RWPE2 (cell line): ENCODE measurements at places on chromosomes 12 and 14.

DNA sequence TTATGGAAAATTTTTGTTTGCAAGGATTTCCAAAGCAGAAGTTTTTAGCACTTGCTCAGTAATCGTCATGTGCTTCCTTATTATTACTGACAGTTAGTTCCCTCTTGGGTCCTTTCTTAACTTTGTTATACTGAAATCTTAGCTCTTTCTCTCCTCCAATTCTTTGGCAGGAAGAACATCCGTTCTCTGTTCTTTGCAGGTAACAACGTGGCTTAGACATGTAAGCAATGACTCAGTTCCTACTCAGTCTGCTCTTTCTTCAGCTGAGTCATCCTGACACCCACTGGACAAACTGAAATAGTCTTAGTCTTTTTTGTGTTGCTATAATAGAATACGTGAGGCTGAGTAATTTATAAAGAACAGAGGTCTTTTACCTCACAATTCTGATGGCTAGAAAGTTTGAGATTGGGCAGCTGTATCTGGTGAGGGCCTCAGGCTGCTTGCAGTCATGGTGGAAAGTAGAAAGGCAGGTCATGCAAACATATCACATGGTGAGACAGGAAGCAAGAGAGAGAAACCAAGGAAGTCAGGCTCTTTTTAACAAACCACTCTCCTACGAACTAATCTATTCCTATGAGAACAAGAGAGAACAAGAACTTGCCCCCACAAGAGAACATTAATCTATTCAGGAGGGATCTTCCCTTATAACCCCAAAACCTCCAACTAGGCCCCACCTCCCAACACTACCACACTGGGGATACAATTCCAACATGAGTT is 49.2 kb downstream of the TESPA1 start:
- DNase-seq, result no peak

DNA sequence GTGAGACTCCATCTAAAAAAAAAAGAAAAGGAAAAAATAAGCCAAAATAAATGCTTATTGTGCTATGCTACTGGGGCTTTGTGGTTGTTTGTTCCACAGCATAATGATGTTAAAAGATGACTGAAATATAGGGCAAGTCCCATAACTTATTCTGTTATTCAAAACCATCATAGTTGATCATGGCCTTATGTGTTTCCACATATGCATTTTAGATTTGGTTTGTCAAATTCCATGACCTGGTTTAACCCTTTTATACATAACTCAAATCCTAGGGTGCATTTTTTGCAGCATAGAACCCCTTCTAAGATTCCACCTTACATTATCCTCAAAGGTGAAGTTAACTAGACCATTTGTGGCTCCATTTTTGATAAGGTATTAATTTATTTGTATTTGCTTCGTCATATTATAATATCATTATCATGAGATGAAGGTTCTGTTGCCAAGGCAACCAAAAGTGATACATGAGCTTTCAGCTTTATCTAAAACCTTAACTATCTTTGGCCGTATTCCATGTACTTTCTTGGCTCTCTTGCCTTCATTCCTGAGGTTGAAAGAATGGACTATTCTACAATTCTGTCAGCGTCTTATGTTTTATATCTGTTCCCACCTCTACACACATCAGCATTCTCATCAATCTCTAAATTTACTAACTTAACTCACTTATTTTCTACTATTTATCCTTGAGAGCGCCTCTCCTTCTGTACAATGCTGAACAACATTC is 138.7 kb upstream of the DYRK2 start:
- no peak for DNase-seq

GRCh38 chr12:113202300-113203075 is 17.0 kb downstream of the RITA1 start:
- no peak for DNase-seq

GRCh38 chr12:52119398-52120254 is 40.1 kb downstream of the SMIM41 start:
- DNase-seq, result no peak

DNA sequence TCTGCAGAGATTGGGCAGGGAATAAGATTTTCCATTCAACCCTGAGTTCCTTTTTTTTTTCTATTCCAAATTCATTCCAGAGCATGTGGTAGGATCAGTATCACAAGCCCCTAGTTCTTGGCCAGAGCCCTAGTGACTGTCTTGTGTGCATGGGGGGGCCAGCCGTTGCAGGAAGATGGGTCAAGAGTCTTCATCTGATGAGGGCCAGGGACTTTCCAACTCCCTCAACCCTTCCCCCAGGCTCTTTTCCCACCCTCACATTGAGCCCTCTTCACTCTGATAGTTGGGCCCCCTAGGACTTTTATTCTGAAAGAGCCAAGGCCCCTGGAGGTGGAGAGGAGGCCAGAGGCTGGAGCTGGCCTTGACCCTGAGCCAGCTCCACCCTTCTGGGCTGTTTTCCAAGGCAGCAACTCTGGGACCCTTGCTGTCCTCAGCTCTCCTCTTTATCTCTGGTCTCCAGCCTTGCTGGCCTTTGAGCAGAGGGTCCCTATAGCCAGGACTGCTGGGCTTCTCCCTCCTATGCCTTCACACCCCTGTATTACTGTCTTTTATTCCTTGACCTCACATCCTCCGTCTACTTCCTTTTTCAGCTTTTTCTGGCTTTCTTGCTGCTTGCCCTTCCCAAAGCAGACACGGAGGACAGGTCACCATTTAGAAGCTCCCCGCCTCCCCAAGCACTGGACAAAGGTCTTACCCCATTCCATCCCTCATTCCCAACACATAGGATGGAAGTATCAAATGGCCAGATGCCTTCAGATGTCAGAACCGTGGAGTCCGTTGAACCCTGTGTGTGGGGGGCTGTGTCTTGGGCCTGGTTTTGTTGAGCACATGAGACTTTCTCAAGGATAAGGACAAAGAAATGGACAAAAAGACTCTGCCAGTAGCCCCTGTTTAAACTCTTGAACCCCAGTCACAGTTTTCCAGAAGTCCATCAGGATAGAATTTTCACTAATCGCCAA is 5.6 kb downstream of the RBP5 start:
- DNase-seq, result no peak
